ENCODE measurements at places on chromosomes 7 and 10. TPM values are rescaled to one million over a fixed set of nuclear protein-coding genes. Genes with fewer than 3 reads are reported as not detected.

SPDYE5 gene
- not detected for total RNA-seq

GRCh38 chr10:49310901-49311554, 12.1 kb downstream of the C10orf71 start:
- no peak for DNase-seq

GRCh38 chr10:15146366-15146765, 22.1 kb downstream of the NMT2 start:
- DNase-seq = no peak

FAM24B gene
- 4.1 TPM for total RNA-seq

All from activated T-cell treated with anti-CD3 and anti-CD28 coated beads, Interleukin-2, amount 50 U/mL, for 4 hours (primary cell).